ENCODE measurements at places on chromosomes 7 and 10.
A peak's percentile ranks its signal among the peaks of the same experiment; 100 is the strongest.

- DNase-seq = no peak
These were observed 19.5 kb downstream of the HYAL4 start for GRCh38 chr7:123864436-123864835.

DNA sequence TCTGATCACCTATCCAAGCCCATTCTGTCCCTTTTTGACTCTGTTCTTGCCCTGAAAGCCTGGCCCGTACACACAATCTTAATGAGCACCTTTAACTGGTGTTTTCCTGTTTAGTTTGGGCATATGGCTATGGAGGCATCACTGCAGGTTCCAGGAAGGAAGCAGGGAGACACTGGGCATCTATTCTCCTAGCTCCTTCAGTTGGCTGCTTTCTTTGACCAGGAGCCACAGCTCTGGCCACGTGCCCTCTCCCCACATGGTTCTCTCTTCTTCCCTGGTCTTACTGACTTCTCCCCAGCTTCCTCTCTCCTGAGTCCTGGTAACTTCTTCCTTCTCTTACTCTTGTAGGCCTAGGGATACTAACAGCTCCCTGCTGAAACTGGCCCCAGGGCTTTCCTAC, 144.4 kb downstream of the CREB5 start:
- no peak for DNase-seq

- no peak for DNase-seq
These were observed 317.1 kb upstream of the NPVF start for GRCh38 chr7:25545124-25546008.

DNA sequence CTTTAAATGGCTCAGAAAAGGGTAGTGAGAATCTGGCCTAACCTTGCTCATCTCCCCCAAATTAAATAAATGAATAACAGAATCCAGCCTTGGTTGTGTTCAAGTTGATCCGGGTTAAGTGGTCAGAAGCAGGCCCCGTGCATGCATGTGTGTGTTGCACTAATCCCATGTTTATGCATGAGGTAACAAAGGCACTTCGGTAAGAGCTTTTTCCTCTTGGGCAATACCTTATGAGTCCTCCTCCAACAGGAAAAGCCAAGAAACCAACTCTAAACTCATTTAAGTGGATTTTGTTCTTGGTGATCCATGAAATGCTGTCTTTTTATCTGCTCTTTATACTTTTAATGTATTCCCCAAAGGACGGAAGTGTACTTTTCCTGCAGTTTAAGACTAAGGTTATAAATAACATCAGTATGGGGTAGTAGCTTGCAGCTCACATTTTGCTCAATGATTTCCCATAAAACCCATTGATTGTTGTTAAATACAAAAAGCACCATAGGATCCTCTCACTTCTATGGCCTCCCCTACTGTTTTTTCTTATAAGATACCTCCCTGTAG, 104.9 kb upstream of the YAE1 start:
- no peak for DNase-seq

DNA sequence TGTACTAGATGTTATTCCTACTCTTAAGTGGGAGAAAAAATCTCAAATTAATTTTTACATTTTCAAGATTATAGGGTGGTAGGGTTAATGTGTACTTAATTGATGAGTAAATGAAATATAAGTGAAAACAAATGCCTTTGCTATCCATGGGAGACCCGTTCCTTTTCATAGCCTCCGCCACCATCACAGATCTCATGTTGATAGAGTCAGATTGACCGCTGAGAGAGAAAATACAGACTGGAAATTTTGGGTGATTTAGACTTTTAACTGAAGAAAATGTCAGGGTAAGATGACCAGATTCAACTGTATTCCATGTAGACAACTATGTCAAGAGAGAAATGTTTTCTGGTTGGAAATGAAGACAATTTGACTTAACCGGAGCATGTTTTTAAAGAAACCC, 446.2 kb downstream of the AUTS2 start:
- no peak for DNase-seq

GRCh38 chr7:155787171-155787851, 25.0 kb downstream of the SHH start:
- no peak for DNase-seq

DNA sequence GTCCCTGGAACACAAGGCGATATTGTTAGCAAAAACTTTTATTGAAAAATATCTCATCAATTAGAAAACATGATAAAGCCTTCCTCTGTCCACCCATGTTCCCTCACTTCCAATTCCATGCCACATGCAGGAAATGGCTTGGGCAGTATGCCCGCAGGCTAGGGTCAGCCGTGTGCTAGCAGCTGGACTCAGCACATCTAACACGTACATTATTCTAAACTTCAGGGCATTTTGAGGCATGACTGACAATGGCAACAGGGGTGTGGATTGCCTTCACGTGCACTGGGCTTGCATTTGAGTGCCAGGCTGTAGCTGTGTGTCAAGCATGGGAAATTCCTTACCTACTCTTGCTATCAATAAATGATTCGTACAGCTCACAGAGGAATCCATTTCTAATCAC, 642.1 kb downstream of the INHBA start:
- no peak for DNase-seq

DNA sequence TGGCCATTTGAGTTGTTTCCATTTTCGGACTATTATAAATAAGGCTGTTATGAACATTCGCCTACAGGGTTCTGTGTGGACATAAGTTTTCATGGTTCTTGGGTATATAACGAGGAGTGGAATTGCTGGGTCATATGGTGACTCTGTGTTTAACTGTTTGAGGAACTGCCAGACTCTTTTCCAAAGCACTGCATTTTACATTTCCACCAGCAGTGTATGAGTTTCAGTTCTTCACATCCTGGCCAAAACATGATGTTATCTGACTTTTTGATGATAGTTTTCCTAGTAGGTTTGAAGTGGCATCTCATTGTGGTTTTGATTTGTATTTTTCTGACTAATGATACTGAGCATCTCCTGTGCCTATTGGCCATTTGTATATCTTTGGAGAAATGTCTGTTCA, 5.4 kb downstream of the SUV39H2 start:
- no peak for DNase-seq

- DNase-seq = no peak
These were observed 828.7 kb downstream of the TYW1 start for GRCh38 chr7:67825356-67825755.

DNA sequence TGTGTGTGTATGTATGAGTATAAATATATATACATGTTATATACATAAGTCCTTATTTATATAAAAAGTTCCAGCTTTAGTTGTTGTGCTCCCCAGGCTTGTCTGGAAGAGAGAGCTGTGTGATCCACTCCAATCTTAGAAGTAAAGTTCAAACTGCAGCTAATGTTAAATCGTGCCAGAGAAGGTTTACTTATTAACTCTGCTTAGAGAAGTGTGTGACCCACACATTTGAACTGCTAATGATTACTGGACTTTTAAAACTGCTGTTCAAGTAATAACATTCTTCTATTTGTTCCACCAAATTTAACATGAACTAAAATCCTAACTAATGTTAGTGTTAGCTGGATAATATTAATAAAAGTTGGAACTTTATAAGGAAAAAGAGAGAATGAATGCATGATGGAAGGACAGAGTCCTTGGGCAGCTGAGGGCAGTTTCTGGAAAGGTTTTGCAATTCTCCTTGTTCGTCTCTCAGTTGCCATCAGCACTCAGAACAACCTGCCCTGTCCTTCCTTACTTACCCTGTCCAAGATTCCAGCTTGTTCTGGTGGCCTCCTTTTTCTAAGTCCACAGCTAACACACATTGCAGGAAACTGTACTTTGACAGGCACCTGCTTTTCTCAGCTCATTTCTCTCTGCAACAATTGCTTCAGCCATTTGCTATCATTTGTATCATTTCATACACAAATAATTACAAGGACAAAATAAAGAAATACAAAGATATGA, 162.6 kb downstream of the FAM107B start:
- no peak for DNase-seq

GRCh38 chr10:15035385-15036301, 8.1 kb upstream of the OLAH start:
- DNase-seq = no peak

- DNase-seq = no peak
These were observed 37.2 kb upstream of the PCBD1 start for GRCh38 chr10:70925377-70926225.

DNA sequence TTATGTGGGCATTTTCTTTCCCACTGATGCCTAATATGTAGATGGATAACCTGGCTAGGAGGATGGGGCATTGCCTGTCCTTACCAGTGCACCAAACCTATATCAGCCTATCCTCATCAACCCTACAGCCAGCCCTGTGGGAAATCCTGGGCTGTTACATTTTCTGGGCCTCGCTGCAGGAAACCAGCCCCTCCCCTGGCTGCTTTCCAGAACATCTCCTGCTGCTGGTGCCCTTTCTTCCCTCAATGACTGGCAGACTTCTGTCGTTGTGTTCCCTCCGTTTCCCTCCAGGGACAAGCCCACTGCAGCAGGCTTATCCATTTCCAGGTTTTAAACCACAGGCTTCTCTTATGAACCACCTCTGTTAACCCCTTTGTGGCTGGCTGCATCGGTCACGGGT, 486.1 kb upstream of the COBL start:
- no peak for DNase-seq

GRCh38 chr7:22420008-22420407, 63.1 kb upstream of the RAPGEF5 start:
- no peak for DNase-seq

DNA sequence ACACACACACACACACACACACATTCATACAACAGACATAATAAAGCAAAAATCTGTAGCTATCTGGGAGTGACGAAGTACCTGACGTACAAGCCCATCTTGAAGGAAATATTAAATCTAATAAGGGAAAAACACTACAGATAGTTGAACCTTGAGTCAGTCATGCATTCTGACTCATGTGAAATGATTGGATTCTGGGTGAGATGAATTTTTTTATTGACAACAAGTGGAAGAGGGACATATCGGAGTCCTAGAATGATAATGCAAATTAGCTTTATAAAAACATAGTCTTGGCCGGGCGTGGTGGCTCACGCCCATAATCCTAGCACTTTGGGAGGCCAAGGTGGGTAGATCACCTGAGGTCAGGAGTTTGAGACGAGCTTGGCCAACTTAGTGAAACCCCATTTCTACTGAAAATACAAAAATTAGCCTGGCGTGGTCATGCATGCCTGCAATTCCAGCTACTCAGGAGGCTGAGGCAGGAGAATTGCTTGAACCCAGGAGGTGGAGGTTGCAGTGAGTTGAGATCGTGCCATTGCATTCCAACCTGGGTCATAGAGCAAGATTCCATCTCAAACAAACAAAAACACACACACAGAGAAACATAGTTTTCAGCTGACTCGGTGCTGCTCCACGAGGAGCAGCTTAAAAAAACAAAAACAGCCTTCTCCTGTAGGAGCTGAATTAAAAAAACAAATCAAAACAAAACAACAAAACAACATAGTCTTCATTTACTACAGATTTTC, 154.4 kb upstream of the MKLN1 start:
- DNase-seq = no peak

DNA sequence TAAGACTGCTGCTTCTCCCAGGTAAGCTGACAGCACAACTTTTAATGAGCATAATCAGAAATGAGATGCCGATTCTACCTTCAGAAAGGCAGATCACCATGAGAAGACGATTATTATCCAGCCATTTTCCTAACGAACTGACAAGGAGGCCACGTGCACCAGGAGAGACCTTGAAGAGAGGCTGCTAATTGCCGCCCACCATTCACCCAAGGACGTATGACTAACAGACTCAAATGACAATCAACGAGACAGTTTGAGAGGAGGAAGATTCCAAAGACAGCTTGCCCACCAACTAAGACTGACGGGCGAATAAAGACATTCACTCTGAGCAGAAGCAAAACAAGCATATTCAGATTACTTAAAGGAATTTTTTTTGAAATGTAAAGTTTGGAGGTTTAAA, 301.9 kb upstream of the TAC1 start:
- no peak for DNase-seq

- DNase-seq = no peak
These were observed 3.7 kb upstream of the PMPCB start for GRCh38 chr7:103293526-103293925.

GRCh38 chr10:111119637-111120036, 42.8 kb downstream of the ADRA2A start:
- DNase-seq = no peak

DNA sequence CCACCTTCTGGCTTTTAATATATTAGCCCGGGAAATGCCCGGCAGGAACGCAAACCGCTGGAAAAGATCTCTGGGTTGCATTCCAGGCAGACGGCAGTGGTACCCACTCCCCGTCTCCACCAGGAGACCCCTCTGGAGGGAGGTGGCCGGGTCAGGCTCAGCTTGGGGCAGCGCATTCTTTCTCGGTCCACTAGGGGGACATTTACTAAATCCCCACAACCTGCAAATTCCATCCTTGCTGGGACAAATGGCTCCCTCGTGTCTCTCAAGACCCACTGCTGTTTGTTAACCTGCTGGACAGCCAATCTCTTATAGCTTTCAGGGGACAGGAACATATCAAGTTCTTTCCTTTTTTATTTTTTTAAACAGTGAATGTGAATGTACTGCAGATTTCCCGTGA, 45.8 kb upstream of the CARD11 start:
- no peak for DNase-seq

DNA sequence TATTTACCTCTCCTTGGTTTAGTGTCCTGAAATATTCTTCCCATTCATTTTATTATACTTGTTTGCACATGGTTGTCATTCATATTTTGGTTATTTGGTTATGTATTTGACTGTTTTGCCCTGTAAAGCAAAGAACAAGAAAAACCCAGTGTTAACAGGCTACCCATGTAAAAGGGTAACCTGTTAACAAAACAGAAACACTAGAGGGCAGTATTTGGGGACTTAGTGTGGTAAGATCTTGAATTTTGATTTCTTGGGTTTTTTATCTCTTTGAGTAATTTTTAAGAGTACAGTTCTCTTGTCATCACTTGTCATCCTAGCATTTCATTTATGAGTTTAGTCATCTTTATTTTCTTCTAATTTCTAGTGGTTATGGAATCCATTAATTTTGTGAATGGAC, 51.3 kb downstream of the POLL start:
- DNase-seq = no peak

- no peak for DNase-seq
These were observed 528.1 kb downstream of the KIF20B start for GRCh38 chr10:90229486-90229885.

DNA sequence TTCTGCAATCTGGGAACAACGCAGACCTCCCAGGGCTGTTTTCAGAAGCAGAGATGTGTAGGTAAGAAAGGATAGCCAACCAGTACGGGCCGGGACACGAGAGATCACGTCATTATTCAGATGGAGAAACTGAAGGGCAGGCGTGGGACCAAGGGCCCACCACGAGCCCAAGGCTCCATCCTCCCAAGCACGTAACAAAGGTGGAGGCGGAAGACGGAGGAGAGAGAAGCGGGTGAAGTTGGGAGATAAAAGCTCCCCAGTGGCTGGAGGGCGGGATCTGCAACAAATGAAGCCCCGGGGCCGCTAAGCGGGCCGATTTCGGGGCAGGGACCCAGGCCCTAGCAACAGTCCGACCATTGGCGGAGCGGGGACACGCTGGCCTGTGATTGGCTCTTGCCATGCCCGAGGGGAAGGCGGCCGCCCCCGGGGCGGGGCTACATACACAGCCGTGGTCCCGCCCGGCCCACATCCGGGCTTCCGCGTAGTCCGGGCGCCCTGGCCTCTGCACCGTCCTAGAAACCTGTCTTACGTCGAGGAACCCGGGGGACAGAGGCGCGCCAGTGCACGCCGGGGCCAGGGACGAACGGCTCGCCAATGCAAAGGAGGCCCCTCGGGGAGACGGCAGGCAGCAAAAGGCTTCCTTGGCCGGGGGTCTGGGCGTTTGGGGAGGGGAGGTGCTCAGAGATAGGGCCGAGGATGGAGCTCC, 15.5 kb downstream of the HSPB1 start:
- DNase-seq = peak; percentile 96

Measured in NCI-H2081 treated with DMSO at 0.1 percent for 48 hours (cell line).